ENCODE measurements at places on chromosomes 6 and 20.

- no peak for DNase-seq
Measured at GRCh38 chr20:51116765-51117686, 94.1 kb upstream of the KCNG1 start.

- DNase-seq, result no peak
Measured at GRCh38 chr6:13550656-13551055, 23.7 kb upstream of the SIRT5 start.

DNA sequence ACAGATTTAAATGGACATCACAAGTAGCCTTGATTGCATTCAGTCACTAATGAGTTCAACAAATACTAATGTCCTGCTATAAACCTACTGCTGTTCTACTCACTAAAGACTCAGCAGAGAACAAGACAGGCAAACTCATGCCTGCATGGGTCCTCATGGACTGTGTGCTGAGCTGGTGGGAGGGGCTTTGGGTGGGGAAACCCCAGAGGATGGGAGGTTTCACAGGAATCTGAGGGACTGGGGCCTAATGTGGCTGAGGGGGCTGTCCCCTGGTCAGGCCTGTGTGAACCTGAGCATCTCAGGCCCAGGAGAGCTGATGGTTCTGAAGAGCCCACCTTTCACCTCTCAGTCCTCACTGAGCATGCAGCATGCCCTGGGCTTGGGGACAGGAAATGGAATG lies 1.4 kb downstream of the CST8 start:
- no peak for DNase-seq

DNA sequence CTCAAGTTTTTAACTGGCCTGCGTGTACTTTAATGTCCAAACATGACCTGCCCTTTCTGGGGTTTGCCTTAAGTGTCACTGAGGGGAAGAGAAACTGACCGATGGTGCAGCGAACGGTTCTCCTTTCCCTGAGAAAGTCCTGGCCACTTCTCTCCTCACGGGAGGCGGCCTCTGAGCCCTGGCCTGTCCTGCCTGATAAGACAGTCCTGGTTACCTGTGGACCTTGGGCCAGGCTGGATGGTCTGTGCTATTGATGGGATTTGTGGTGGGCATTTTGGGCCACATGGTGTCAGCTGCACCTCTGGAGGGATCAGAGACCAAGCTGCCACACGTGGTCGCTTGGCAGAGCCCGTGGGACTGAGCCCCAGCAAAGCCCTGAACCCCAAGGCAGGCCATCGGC lies 11.6 kb upstream of the NTSR1 start:
- DNase-seq, result no peak

DNA sequence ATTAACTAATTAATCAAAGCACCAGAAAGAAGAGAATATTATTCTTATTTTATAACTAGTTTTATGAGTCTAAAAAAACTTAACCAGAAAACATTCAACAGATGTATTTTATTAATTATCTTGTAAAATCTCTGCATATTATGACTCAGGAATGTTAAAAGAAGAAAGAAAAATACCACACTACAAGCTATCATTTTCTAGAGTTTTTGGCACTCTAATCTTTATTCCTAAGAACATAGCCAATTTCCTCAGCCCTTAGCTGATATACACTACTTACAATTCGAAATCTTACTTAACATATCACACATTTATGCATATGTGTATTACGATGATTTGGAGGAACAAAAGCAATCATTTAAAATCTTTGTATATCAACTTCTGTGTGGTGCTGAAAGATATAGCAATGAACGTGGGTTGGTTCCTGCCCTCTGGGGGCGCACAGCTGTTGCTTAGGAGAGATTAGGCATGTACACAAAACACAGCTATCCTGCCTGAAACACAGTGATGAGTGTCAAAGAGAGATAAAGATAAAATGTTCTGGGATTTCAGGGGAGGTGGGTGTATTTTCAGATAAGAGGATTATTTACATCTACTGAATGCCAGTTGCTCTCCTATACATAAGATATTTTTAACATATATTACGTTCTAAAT lies 404.5 kb downstream of the SYNE1 start:
- DNase-seq, result no peak

- DNase-seq, result no peak
Measured at GRCh38 chr20:22428051-22428450, 156.3 kb downstream of the FOXA2 start.

DNA sequence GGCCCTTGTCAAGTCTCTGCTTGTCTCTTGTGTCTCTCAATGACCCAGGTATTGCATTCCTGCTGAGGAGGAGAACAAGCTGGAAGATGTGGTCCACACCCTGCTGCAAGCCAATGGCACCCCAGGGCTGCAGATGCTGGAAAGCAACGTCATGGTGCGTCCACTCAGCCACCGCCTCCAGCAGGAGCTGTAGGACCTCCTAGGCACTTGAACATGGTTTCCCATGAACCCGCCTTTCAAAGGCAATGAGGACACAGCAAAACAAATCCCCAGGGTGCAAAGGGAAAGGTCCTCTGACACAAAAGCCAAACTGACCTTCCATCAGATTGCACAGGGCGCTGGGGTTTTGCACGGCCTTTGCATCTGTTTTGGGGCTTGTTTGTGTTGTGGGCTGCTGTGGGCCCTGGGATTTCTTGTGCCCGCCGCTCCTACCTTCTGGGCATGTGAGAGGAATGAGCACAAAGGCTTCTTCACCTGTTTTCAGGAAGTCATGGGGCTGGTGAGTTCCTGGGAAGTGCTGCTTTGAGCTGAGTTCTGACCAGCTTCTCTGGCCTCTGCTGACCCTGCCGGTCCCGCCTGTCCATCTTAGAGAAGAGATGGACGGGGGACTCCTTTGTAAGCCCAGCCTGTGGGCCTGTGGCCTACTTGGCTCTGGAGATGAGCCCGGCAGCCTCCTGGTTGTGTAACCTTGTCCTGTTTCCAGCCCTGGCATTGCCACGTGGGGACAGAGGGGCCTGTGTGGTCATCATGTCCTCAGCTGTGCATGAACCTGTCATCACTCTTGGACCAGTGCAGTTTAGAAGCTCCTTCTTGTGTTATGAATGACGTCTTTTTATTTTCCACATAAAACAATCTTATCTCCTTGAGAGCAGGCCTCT lies 151.3 kb downstream of the DTNBP1 start:
- no peak for DNase-seq

DNA sequence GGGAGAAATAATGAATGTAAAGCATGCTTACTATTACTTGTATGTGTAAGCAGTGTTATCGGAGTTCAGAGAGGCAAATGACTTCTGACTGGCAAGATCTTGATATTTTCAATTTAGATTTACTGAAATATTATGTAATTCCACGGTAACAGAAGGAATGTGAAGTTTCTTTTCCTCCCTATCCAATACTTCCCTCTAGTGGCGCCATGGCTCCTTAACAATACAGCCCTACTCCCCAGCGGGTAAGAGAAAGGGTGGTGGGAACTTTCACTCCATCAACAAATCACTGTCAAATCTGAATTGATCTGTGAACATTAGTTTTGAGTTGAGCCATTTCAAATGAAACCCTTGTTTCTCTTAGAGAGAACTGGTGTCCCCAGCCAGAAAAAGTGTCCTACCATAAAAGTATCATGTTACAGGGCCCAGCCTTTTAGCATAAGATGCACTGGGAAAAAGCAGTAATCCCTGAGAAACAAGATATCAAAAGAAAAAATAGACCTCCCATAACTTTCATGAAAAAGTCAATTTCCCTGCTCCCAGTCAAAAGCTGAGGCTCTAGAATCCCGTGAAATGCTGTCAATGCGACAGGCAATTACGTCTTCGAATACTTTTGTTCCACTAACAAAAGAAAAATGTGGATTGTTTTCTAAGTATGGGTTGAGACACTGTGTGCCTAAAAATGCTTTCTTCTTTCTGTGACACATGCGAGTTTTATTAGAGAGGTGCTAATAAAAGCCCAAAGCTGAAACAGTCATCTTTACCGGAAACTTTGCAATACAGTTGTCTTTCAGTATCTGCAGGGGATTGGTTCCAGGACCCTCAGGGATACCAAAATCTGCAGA lies 12.9 kb downstream of the COX7A2 start:
- no peak for DNase-seq

- DNase-seq, result no peak
Measured at GRCh38 chr6:7100072-7100752, 7.5 kb upstream of the RREB1 start.

GRCh38 chr6:41942067-41942851 lies 651 bp upstream of the CCND3 start:
- no peak for DNase-seq

All from stimulated activated CD4-positive, alpha-beta T cell treated with anti-CD3 and anti-CD28 coated beads, Interleukin-1b, Interleukin-23, amount 100 ng/mL, for 24 hours (primary cell).